ENCODE measurements at places on chromosomes 4 and X.
A peak's percentile ranks its signal among the peaks of the same experiment; 100 is the strongest.

- DNase-seq: peak; percentile 54
These were observed 114.6 kb downstream of the CPE start for GRCh38 chr4:165493359-165493758.

DNA sequence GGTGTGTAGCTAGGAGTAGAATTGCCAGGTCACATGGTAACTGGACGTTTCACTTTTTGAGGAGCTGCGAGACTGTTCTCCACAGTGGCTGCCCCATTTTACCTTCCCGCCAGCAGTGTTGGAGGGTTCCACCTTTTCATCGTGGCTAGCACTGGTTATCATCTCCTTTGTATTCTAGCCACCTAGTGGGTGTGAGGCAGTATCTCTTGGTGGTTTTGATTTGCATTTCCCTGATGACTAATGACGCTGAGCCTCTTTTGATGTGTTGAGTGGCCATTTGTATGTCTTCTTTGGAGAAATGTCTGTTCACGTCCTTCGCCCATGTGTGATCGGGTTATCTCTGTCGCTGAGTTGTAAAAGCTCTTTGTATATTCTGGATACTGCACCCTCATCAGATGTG lies 10.6 kb downstream of the ABCD1 start:
- peak; percentile 47 for DNase-seq

- no peak for DNase-seq
These were observed 315.2 kb downstream of the GRID2 start for GRCh38 chr4:92618968-92619367.

DNA sequence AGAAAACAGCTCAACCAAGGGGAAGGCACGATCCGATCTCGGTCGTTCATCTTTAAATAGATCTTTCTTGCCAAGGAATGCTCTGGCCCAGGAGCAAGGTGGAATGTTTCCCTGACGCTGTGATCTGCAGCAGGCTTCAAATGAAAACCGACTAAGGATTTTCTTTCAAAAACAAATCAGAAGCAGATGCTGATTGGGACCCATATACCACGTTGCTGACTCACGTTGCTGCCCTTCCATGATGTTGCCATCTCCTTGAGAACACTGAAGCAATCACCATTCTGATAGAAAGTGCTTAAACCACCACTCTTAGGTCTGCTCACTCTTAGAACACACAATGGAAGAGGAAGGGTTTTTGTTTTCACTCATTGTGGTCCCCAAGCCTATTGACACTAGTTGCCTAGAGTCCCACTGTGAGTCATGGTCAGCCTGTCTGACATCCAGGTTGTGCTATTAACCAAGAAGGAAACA lies 26.1 kb downstream of the LAMTOR3 start:
- DNase-seq: no peak
